ENCODE measurements at places on chromosomes 1 and 21. TPM values are rescaled to one million over a fixed set of nuclear protein-coding genes. Genes with fewer than 3 reads are reported as not detected.

Gene INKA2
- total RNA-seq, result 13.7 TPM

Gene CFHR2
- not detected for total RNA-seq

Gene EPHA2
- 26.1 TPM for total RNA-seq

Gene AIRE
- 0.11 TPM for total RNA-seq
